CD4-positive, alpha-beta memory T cell (primary cell): ENCODE measurements at places on chromosomes 1 and 21.

DNA sequence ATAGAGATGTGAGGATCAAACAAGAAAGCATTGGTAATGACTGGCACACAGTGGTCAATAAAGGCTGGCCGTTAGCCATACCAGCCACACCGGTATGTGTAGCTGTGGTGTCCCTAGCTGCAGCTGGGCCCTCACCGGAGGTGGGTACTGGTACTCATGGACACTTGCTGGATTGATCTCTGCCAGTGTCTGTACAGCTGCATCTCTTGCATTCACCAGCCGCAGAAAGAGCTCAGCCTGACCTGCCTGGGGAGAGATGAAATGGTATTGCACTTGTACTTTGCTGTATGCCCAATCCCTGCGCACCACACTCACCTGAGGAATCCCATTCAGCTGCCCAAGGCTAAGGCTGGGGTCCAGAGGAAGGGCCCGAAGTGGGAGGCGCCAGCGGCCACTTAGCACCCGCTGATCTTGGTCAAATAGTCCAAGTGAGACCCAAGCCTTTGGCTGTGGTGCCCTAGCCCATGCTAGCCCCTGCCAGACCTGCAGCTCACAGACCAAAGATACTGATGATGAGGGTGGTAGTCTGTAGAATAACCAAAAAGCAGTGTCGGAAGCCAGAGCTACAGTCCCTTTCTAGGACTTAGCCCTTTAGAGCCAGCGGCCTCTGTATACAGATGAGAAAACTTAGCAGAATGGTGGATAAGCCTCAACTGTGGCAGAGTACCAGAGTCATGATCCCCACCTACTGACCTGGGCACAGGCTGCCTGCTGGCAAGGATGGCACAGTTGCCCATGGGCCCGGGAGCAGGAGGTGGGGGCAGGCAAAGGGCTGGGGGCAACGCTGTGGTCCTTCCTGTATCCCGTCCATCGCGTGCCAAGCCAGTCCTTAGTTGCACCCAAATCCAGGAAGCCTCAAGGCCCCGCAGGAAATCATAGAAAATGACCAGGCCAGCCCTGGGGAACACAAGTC is 3.0 kb downstream of the CCDC17 start:
- DNase-seq, result no peak

DNA sequence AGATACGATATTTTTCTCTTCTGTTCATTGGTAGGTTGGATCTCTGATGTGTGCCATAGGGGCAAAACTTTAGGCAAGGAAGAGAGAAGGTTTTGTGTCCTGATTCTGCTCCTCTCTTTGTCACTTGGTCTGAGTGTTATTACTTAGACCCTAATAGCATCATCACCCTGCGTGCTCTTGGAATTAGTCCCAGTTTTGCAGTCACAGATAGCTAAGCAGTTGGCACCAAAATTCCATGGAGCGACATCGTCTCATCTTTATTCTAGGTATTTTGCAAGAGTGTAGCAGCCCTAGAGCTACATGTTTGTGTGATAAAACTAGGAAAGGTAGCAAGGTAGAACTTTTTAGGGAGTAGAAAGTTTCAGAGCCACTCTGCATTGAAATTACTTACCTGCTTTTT is 23.8 kb downstream of the PIP5K1A start:
- no peak for DNase-seq

DNA sequence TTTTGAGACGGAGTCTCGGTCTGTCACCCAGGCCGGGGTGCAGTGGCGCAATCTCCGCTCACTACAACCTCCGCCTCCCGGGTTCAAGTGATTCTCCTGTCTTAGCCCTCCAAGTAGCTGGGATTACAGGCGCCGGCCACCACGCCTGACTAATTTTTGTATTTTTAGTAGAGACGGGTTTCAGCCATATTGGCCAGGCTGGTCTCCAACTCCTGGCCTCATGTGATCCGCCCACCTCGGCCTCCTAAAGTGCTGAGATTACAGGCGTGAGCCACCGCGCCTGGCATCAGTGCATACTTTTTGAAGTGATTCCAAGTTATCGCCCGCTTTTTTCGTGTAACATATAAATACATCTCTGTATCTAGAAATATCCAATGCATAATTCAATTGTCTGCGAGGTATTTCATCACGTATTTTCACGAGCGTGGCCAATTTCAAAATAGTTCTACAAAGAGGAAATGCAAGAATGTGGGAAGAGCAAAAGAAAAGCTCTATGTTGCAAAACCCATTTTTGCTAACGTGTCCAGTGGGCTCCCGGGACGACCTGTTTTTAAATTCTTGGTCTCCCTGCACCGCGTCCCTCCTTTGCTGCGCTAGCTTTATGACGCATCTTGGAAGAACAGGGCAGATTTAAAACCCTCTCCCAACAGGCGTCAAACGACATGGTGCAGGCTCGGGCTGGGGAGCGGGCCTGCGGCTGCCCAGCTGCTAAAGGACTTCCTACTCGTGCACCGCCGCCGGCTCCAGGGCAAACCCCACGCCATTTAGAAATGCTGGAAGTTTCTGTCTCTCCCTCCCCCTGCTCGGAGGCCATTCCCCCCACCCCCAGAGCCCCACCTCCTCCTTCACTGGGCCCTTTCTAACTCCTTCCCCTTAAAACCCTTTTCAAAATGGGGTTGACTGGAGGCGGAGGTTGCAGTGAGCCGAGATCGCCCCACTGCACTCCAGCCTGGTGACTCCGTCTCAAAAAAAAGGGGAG is 923 bp upstream of the IFNGR2 start:
- no peak for DNase-seq

DNA sequence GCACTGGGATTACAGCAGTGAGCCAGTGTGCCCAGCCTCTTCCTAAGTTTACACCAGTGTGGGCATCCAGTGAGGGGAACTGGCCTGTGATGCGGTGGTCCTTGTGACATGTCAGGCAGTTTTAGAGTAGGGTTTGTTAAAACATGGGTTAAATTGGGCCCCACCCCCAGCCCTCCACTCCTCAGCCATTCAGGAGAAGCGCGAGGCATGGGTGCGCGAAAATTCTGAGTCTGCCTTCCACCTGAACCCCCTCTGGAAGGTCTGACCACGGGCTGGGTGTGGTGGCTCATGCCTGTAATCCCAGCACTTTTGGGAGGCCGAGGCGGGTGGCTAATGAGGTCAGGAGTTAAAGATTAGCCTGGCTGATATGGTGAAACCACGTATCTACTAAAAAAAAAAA is 51.7 kb downstream of the SKI start:
- no peak for DNase-seq

GRCh38 chr21:39453571-39454179 is 1.9 kb downstream of the SH3BGR start:
- DNase-seq, result no peak
